Stimulated activated CD4-positive, alpha-beta T cell treated with anti-CD3 and anti-CD28 coated beads, Interleukin-2, amount 100 ng/mL, for 4 hours (primary cell): ENCODE measurements at places on chromosomes 2 and 18.

DNA sequence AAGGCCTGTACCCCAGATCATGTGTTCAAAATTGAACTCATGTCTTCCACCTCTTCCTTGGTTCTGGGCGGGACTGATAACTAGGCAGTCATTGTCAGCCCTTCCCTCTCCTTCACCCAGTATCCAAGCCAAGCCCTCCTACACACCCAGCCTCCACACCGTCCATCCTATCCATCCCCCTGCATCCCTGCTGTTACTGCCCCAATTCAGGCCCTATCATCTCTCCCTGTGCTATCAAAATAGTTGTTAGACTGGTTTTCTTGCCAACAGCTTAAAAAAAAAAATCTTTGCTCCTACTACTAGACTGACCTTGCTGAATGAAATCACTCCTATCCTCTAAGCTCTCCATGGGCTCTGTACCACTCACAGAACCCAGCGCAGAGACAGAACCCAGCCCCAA, 32.8 kb downstream of the TGFA start:
- no peak for DNase-seq

DNA sequence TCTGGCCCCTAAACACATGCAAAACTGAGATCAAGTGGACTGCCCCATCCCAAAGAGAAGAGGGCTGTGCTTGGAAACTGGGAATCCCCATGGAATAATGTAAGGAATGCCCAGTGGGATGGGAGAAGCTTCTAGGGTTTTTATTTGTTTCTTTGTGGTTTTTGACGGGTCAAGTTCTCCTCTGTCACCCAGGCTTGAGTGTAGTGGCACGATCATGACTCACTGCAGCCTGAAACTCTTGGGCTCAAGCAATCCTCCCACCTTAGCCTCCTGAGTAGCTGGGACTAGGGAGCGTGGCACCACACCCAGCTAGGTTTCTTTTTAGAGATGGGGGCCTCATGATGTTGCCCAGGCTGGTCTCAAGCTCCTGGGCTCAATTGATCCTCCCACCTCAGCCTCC, 101.7 kb upstream of the ZSWIM2 start:
- DNase-seq = no peak

DNA sequence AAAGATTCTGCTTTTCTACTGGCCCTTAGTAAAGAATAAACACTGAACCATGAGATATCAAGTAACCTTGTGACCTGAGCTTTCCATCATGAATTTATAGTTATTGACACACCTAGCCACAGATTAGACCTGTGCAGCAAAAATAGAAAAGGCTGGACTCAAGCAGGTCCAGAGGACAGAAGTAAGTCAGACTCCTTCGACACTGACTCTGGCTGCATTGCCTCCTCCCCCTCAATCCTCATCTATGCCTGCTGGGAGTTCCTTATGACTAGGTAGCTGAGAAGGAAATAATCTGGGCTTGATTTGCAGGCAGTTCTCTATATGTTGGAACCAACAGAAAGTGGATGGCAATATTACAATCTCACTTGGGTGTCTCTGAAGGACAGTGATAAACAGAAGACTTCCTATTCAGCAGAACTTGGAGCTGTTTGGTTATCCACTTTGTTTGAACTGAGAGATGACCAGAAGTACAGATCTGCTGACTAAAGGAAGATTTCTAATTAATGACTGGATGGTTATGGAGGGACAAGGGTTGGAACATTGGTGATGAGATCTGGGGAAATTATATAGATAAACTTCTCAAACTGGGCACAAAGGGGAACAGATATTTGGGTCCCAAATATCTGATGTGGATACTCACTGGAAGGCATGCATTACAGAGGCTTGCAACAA, 39.4 kb downstream of the ARID5A start:
- DNase-seq = no peak

GRCh38 chr2:79585701-79586433, 73.0 kb downstream of the CTNNA2 start:
- DNase-seq = no peak

GRCh38 chr2:61493523-61493942, 22.6 kb upstream of the USP34 start:
- no peak for DNase-seq

DNA sequence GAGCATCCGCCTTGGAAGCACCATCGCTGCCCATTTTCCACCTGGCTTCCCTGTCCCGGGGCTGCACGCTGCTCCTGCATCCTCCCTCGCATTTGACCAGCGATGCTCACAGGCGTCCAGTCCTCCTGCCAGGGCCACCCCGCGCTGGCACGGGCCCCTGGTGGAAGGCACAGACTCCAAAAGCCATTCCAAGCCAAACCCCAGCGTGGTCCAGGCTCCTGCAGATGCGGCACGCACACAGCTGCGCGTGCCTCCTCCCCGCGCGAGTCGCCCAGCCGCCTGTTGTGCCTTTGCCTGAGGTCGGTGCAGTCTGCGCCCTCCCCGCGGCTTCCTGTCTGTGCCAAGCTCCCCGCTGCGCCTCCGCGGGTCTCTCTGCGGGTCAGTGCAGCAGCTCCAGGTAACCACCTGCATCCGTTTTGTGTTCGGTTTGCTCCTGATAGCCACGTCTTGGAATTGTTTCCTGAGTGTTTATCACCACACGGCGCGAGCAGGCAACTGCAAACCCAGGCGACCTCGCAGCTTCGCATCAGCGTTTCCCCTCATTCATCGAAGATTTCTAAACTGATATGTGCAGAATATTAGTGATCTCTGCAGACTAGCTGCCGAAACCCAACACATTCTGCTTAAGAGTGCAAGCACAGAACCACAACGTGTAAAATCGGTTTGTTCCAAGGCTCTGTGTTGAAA, 65.2 kb upstream of the SALL3 start:
- no peak for DNase-seq

DNA sequence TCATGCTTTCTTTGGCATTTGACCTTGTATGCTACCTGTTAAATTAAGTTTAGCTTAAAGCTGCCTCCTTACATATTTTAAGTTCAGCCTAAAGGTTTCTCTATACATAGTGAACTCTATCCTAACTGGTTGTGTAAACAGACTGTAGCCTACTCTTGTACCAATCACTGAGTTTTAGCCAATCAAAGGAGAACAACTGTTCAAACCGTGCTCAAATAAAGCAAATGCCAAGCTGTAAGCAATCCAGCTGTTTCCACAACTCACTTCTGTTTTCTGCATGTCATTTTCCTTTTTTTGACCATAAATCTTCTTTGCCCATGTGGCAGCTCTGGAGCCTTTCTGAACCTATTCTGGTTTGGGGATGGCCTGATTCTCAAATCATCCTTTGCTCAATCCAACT, 1603.8 kb upstream of the ACVR2A start:
- no peak for DNase-seq

- DNase-seq = no peak
Measured at GRCh38 chr2:206721256-206721920, 3.2 kb upstream of the DYTN start.

GRCh38 chr2:227450311-227450841, 21.6 kb upstream of the AGFG1 start:
- no peak for DNase-seq

- no peak for DNase-seq
Measured at GRCh38 chr2:32905270-32905669, 41.5 kb upstream of the LTBP1 start.

GRCh38 chr2:102130647-102130991, 11.9 kb upstream of the IL1R1 start:
- no peak for DNase-seq

GRCh38 chr2:204604061-204604460, 58.8 kb downstream of the PARD3B start:
- no peak for DNase-seq

- DNase-seq = no peak
Measured at GRCh38 chr2:4255491-4255890, 552.1 kb downstream of the DCDC2C start.

DNA sequence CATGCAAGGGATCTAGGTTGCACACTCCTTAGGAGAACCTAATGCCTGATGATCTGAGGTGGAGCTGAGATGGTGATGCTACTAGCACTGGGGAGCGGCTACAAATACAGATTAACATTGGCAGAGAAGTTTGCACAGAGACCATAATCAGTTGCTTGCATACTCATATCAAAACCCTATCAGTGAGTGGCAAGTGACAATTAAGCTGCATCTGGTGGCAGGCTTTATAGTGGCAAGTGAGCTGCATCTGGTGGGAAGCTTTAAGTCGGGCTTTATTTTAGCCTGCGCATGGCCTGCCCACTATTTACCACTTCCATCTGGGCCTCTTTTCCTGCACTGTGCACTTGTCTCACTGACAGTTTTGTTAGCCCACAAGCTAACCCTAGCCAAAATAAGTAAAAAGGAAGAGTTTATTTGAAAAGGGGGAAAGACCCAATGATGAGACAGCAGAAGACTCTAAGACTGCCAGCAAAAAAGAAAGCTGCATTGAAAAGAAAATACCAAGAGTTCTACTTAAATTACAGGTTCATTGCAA, 140.9 kb upstream of the B3GNT2 start:
- no peak for DNase-seq

GRCh38 chr2:234110219-234110618, 59.7 kb downstream of the SPP2 start:
- no peak for DNase-seq

- DNase-seq = no peak
Measured at GRCh38 chr2:162826921-162827320, 11.6 kb downstream of the KCNH7 start.

- no peak for DNase-seq
Measured at GRCh38 chr18:49878015-49878414, 64.7 kb upstream of the ACAA2 start.

GRCh38 chr2:105426626-105427292, 27.9 kb upstream of the FHL2 start:
- no peak for DNase-seq

DNA sequence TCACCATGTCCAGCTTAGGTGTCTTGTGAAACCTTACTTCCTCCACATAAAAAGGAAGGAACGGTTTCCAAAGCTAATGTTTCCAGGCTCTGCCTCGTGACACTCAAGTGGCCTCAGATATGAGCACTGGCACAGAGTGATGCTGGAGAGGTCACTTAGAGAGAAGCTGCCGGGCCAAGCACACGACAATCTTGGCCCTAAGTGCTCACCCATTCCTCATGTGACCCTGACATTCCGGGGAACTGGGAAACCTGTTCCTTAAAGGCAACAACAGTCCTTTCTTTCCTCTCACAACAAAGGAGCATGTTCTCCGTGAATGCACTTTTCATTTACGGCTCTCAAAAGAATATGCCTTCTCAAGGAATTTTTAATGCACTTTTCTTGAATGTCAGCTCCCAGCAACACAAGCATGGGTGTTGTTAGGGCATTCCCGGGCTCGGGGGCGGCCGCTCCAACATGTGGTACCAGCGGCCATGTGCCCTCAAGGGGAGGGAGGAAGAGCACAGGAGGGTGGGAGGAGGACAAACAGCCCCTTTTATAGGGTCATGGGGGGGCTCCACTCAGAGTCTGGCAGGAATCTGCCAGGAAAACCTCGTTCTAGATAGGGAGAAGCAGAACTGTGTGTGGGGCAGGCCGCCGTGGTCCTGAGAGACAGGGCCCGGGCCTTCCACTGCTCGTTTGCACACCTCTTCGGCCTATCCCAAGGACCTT, 118.6 kb downstream of the MBP start:
- DNase-seq = no peak

DNA sequence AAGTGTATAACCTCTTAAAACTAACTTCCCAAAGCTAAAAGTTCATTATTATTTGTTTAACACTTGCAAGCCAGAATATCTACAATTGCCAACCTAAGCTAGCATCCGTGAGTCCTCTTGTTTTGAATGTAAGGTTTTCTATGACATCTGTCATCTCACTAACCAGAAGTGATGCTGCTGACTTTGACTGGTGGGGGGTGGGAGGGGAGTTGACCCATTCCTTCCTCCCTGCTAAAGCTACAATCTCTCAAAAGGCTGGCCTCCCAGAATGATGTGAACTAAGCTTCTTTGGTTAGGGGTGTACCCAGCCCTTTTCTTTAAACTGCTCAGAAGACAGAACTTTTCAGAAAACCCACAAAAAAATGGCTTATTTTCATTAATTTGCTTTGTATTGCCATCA, 280.6 kb downstream of the ZEB2 start:
- no peak for DNase-seq

- DNase-seq = no peak
Measured at GRCh38 chr2:49226360-49226759, 72.0 kb upstream of the FSHR start.

- no peak for DNase-seq
Measured at GRCh38 chr18:9091066-9091476, 11.4 kb upstream of the NDUFV2 start.

- no peak for DNase-seq
Measured at GRCh38 chr2:171747371-171747770, 60.1 kb downstream of the DYNC1I2 start.
